HFFc6 (cell line): ENCODE measurements at places on chromosomes 2 and 18. TPM values are rescaled to one million over a fixed set of nuclear protein-coding genes. Genes with fewer than 3 reads are reported as not detected.

The CNGA3 gene
- total RNA-seq = 0.26 to 0.87 TPM (median 0.35 TPM) in 3 replicates

The CD8B2 gene
- total RNA-seq = not detected in 3 replicates

The CNTNAP5 gene
- total RNA-seq = not detected in 2 replicates

The UPP2 gene
- total RNA-seq = not detected in 3 replicates

The COL5A2 gene
- total RNA-seq = 276 to 385 TPM (median 378 TPM) in 3 replicates

The SLC11A1 gene
- 0.10 and 0.11 TPM in 2 replicates for total RNA-seq

The LNPK gene
- total RNA-seq = 61.8 to 75.5 TPM (median 61.9 TPM) in 3 replicates

The INPP5D gene
- total RNA-seq = 0.43 TPM in 1 of 2 replicates, not detected in the other

The DNAJC5G gene
- total RNA-seq = not detected in 3 replicates

The LYPD1 gene
- total RNA-seq = 1.7 and 9.3 TPM in 2 replicates

The ITGB1BP1 gene
- total RNA-seq = 208 to 248 TPM (median 220 TPM) in 3 replicates

The SCYGR2 gene
- not detected in 3 replicates for total RNA-seq

The SLC16A14 gene
- total RNA-seq = 0.29 TPM in 1 of 3 replicates, not detected in the others

The NOL4 gene
- total RNA-seq = not detected in 3 replicates

GRCh38 chr18:24126155-24126961 is 12.5 kb upstream of the CABYR start:
- DNase-seq = no peak

DNA sequence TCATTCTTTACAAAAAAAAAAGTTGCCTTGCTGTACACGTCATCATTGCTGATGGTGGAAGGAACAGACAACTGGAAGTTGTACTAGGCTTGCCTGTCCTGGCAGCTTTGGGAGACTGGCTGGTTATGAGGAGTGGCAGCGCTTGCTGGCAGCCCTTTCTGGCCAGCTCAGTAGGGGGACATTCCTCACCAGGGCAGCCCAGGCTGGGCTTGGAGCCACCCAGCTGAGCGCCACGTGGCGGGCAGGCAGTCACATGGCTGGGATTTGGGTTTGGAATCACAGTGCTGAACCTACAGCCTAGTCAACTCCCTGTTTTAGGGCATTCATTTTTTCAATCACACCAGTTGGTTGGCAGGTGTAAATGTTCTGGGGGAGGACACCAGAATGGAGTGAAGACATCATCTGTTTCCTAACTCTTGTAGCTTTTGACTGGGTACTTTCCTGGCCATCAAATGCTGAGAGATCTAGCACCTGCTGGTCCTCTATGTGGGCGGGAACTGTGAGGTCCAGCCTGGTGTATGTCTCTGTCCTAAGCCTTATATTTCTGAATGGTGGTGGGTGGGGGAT is 139.3 kb downstream of the SETBP1 start:
- DNase-seq = no peak

DNA sequence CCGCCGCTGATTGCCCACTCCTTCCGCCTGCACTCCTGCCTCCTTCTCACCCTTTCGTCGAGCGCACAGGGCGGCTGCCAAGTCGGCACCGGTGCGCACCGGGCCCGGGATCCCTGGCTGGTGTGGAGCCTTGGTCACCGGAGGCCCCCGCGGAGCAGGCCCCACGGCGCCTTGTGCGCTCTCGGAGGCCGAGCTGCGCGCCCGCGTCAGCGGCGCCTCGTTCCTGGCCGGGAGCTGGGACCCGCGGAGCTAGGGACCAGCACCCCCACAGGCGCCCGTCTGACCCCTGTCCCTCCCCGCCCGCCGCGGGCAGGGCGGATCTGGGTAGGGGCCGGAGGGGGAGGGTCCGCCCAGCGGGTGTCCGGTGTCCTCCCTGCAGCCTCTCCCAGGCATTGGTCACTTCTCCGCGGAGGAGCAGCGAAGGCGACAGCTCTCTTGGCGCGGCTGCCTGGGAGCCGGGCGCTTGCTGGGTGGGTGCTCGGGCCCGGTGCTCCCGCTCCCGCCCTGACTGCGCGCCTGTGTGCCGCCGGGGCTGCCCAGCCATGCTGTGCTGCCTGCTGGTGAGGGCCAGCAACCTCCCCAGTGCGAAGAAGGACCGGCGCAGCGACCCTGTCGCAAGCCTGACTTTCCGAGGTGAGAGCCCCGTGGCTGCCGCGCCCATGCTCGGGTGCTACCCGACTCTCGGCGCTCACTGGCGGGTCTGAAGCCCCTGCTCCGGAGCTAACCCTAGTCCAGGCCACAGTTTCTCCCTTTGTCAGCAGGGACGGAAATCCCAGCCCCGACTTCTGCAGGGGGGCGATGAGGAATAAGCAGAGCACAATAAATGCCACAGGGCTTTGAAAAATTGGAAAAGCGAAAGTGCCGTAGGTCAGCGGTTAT is 13.2 kb downstream of the DYSF start:
- no peak for DNase-seq

- DNase-seq = no peak
These were observed 71.1 kb downstream of the ARHGEF33 start for GRCh38 chr2:38960609-38961320.

DNA sequence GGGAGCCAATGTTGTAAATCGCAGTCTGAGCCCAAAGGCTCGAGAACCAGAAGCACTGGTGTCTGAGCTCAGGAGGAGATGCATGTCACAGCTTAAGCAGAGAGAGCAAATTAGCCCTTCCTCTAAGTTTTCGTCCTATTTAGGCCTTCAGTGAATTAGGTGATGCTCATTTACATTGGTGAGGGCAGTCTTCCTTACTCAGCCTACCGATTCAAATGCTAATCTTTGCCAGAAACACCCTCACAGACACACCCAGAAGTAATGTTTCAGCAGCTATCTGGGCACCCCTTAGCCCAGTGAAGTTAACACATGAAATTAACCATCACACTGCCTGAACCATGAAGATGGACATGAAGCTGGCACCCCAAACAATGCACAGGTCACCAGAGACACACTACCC is 385.1 kb downstream of the STK39 start:
- no peak for DNase-seq

- no peak for DNase-seq
These were observed 60.2 kb downstream of the CXCR4 start for GRCh38 chr2:136057802-136058140.

DNA sequence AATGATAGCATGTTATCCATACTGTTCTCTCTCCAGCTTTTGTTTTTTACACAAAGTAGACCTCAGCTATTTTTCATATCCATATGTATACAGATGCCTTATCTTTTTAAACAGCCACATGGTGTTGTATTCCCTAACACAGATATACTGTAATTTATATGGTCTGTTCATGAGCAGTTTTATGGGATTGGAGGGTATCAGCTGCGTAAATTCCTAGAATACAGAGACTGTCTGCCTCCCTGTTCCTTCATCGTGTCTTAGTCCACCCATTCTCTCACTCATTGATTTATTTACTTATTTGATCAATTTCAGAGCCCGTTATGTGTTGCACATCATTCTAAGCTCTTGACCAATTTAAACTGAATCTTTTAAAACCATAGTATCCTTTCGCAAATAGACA is 80.6 kb downstream of the GATA6 start:
- DNase-seq = no peak

GRCh38 chr2:219000569-219000960 is 7.3 kb upstream of the CRYBA2 start:
- no peak for DNase-seq

DNA sequence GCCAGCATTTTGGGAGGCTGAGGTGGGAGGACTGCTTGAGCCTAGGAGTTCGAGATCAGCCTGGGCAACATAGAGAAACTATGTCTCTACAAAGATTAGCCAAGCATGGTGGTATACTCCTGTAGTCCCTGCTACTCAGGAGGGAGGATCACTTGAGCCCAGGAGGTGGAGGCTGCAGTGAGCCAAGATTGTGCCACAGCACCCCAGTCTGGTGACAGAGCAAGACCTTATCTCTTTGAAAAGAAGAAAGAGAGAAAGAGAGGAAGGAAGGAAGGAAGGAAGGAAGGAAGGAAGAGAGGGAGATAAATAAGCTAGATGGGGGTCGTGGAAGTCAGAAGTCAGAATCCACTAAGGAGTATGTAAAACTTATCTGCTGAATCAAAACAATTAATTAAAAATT is 16.2 kb downstream of the GPR75 start:
- no peak for DNase-seq

GRCh38 chr18:50507120-50507590 is 52.7 kb upstream of the MAPK4 start:
- DNase-seq = no peak

DNA sequence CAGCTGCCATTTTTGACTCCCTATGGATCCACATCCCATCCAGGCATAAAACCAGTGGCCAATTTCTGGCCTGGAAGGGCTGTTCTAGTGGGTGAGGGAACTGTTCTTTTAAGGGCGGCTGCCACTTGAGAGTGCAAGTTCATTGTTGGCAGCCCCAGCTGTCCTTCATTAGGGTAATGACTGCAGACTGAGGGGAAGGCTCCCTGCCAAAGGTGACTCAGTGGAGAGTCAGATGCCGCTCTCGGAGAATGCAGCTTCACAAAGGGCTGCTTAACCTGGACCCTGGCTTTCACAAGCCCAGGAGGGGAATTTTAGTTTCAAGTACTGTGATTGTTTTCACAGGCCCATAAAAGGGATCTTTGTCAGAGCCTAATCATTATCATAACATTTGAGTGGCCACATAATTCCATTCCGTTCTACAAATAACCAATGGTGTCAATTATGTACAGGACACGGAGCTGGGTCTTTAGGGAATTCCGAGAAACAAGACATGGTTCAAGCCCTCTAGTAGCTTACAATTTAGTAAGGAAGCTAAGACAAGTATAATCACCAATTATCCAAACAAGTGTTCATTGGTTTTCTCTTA is 235.7 kb downstream of the CDCA7 start:
- DNase-seq = peak; percentile 89

DNA sequence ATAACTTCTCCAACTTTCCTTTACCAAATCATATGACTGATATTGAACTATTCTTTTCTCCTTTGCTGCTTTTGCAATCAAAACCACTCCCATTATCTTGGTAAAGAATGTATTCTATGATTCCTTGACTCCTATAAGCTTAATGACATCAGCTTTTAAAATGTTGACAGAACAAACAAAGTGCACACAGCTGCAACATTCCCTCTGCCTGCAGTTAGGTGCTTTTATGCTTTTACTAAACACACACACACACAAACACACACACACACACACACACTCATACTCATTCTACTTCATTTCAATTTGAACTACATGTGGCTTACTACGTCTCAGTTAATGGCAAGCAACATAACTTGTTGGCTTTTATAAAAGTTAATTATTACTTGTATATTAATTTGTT is 946.6 kb downstream of the DPP10 start:
- no peak for DNase-seq

- no peak for DNase-seq
These were observed 634.1 kb downstream of the TDRD15 start for GRCh38 chr2:21757805-21758430.

GRCh38 chr2:157523270-157524247 is 79.7 kb upstream of the CYTIP start:
- no peak for DNase-seq

DNA sequence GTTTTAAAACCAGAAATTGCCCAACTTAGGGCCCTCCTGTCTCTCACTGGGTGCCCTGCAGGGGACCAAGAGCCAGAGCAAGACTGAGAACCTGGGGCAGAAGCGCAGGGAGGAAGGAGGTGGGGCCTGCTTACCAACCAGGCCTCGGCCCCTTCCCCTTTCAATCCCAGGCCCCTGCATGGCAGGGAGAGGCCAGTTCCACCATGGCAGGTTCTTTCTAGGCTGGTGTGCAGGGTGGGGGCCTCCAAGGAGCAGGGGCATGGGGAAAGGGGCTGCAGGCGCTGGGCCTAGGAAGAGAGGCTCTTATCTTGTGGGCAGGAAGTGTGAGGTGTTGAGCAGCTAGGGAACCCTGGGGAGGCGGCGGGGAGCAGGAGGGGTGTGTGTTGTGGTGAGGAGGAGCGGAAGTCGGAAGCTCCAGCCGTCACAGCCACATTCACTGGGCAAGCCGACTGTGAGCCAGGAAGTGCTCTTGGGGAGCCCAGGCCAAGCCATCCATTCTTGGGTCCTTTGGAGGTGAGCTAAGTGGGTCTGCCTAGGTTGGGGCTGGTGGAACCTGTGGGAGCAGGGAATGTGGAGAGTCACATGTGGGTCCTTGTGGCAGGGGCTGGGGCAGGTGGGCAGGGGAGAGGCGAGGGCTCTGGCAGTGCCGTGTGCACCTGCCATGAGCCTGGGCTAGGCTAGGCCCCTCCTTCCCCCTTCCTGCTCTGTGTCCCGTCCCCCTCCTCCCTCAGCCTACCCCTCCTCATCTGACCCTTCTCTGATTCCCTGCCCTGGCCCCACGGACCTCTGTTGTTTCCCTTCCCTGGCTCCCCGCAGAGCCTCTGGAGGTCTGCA is at the start of gene PSD4:
Gene PSD4 (plus strand): TSS at position 430 of the 834 bp plus-strand sequence. CDS start 8,486 bp downstream, outside the sequence.
- DNase-seq = no peak

GRCh38 chr18:74476140-74476539 is 19.0 kb upstream of the DIPK1C start:
- no peak for DNase-seq

DNA sequence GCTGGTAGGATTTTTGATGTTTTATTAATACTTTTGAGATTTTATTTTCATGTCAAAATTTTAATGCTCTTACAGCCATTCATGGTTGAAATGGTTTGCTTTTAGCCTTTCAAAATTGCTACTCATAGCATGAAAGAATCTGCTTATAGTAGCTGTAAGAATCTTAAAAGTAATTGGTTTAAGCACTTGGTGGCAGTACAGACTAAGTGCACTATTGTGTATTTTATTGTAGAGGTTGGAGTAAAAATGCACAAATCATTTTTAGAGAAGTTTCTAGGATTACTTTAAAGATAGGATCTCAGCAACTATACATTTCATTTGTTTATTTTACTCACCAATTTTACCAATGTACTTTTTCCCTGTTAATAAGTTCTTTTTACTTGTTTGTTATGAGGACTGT is 205.8 kb downstream of the SPAG16 start:
- DNase-seq = no peak

DNA sequence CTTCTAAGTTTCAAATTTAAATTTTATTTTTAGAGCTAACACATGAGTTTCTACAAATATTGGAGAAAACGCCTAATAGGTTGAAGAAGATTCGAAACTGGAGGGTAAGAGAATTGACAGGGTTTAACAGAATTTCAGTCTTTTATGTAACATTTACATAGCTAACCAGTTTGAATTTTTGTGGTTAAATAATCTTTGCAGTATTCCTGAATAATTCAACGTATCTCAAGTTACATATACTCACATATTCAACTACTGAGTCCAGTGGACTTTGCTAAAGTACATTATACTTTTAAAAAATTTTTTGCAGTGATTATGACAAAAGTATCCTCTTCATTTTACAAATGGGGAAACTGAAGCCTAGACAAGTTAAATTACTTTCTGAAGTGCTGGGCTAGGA is 34.0 kb downstream of the CCNT2 start:
- DNase-seq = no peak

- no peak for DNase-seq
These were observed 127.4 kb downstream of the ARHGEF4 start for GRCh38 chr2:130963849-130964793.

GRCh38 chr2:107936433-107937359 is 49.6 kb upstream of the SLC5A7 start:
- DNase-seq = no peak

GRCh38 chr2:61018318-61018755 is 282 bp upstream of the PUS10 start:
- no peak for DNase-seq
